ENCODE measurements at places on chromosomes 5 and 9.

- no peak for DNase-seq
Measured at GRCh38 chr5:10233505-10233904, 16.2 kb downstream of the ATPSCKMT start.

GRCh38 chr5:146761811-146762210, 116.7 kb downstream of the PPP2R2B start:
- no peak for DNase-seq

DNA sequence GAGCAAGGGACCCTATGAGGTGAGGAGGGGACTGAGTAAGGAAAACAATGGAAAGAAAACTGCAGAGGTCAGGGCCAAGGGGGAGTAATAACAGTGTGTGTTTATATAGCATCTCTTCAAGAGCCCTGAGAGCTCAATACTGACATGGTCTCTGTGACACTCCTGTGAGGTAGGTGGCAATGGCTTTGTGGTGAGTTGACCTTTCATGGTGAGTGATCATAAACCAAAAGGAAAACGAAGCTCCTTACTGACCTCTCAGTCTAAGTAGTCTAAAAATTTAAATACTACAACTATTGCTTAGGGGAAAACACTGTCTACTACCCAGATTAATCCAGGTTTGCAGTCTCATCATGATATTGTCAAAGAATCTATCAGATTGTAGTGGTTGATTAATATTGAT, 130.9 kb downstream of the SNCAIP start:
- DNase-seq = no peak

GRCh38 chr9:124501771-124502320, 5.4 kb downstream of the NR5A1 start:
- no peak for DNase-seq

DNA sequence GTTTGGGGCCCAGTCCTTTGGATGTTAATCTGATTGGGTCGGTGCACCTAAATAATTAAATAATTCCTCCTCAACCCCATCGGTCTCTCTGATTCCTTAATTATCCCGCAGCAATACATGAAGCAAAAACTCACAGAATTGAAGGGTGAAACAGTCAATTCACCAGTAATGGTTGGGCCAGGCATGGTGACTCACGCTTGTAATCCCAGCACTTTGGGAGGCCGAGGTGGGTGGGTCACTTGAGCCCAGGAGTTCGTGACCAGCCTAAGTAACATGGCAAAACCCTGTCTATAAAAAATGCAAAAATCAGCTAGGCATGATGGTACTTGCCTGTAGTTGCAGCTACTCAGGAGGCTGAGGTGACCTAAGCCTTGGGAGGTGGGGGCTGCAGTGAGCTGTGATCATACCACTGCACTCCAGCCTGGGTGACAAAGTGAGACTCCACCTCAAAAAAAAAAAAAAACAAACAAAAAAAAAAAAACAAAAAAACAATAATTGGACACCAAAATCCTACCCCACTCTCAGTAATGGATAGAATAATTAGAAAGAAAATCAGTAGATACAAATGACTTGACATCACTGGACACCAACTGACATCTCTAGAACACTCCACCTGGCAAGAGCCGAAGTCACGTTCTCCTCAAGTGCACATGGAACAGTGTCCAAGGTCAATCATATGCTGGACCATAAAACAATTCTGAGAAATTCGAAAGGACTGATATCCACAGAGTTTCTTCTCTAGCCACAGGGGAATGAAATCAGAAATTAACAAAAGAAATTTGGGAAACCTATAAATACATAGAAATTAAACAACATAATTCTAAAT, 5.3 kb downstream of the ABO start:
- DNase-seq = no peak

DNA sequence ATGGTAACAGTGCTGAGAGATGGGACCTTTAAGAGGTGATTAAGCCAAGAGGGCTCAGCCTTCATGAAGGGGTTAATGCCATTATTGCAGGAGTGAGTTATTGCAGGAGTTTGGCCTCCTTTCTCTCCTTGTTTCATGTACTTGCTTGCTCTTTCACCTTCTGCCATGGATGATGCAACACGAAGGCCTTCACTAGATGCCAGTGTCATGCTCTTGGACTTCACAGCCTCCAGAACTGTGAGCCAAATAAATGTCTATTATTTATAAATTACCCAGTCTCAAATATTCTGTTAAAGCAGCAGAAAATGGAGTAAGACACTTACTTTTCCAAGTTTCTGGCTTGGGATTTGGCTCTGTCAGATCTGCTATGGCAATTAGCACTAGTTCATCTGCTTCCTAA, 38.4 kb upstream of the RECK start:
- no peak for DNase-seq

GRCh38 chr9:5671711-5672353, 42.9 kb downstream of the RIC1 start:
- DNase-seq = no peak

GRCh38 chr5:133612249-133612860, at the start of gene FSTL4:
FSTL4 (minus strand) TSS chr5:133612541.
- DNase-seq = no peak

DNA sequence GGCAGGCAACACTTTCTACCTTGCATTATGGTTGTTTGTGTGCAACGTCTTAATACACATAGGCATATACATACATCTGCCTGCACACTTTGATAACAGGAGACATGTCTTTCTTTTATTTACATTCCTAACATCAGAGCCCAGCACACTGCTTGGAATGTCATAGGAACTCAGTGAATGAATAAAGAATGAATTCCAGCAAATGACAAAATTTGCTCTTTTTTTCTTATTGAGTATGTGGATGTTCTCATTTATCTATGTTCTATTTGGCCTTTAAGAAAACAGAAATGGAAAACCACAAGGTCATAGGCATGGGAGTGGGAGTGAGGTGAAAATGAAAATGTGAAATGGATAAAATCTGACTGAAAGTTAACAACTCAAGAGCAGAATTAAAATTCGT, 36.3 kb upstream of the PALM2AKAP2 start:
- no peak for DNase-seq

DNA sequence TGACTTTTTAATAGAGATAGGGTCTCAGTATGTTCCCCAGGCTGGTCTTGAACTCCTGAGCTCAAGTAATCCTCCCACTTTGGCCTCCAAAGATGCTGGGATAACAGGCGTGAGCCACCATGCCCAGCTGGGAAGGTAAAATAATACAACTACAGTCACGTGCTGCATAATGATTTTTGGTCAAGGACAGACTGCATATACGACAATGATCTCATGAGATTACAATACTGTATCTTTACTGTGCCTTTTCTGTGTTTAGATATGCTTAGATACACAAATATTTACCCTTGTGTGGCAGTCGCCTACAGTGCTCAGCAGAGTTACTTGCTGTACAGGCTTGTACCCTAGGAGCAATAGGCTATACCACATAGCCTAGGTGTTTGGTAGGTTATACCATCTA, 14.2 kb upstream of the IRF1 start:
- no peak for DNase-seq

DNA sequence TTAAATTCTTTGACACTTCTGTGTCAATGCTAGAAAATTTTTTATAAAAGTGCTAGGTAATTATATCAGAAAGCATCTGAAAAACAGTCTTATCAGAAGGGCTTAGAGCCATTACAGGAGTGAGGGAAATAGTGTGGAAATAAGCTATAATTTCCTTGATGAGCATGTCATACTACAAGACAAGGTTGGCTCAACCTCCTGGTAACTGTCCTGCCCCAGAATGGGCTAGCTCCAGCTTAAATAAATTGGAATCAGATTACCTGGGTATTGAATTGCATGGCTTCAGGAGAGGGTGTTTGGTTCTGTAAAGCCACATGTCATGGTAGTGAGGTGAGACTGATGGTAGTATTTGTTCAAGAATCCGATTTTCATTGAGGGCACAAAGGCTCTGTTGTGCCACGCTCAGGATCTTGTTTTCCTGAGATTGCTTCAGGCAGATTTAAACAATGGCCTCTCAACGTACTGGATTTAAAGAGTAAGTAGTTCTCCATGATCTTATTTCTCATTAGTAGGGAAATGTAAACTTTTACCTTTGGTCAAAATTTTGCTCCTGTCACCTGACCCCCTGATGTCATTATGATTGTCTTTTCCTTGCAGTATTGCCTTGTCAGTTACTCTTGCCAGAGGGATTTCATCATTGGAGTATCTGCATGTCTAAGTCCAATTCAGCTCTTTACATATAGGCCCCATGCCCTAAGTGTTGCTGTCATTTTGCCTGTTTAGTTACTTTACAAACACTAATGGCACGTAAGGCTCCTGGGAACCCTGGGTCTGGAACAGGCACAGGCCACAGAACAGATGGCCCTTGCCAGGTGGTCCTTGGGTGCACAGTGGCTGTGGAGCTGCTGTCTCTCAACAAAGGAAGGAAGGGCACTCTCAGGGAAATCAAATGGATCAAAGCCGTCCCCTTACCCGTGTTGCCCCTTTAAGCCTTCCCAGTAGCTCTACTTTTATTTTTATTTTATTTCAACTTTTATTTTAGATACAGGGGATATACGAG, 21.3 kb downstream of the TRIO start:
- DNase-seq = no peak

- DNase-seq = peak; percentile 93
Measured at GRCh38 chr5:150488519-150489359, 19.2 kb upstream of the NDST1 start.

GRCh38 chr9:91273853-91274552, 87.7 kb downstream of the AUH start:
- peak; percentile 16 for DNase-seq

DNA sequence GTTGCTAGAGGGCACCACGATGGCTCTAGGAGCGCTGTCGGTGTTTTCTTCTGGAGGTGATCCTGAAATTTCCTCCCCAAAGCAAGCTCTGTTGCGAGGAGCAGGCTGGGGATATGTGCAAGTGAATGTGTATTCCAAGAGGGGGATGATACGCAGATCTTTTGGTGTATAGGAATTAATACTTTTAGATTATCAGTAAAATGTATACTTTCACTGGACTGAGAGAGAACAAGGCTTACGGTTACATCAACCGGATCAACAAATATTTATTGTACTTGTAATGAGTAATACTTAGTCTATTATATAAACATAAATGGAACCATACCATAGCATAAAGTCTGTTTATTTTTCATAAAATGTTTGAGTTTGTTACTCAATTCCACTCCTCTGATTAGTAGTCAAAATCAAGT, 632 bp upstream of the PRKAA1 start:
- DNase-seq = no peak

- DNase-seq = no peak
Measured at GRCh38 chr5:167208911-167209310, 1082.5 kb upstream of the WWC1 start.

GRCh38 chr5:113163328-113163727, 186.7 kb downstream of the DCP2 start:
- DNase-seq = no peak

GRCh38 chr9:16627521-16627920, 242.9 kb downstream of the BNC2 start:
- no peak for DNase-seq
